ENCODE measurements at places on chromosomes 16 and 17.

DNA sequence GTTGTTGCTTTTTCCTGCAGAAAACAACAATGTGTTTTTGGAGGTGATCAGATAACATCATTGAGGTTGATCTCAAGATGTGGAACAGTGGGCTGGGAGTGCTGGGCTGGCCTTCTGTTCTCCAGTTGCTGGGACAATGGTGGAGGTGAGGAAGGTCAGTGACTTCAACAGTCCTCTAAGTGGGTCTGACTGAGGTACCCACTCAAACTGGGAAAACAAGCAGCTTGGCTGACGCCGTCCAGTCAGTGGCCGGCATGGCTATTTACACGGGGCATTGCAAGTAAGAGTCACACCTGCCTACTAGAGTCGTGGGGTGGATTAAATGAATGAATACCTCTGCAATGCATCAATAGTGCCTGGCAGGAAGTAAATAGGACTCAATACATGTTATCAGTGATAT lies 386.7 kb upstream of the ZFHX3 start:
- no peak for DNase-seq

DNA sequence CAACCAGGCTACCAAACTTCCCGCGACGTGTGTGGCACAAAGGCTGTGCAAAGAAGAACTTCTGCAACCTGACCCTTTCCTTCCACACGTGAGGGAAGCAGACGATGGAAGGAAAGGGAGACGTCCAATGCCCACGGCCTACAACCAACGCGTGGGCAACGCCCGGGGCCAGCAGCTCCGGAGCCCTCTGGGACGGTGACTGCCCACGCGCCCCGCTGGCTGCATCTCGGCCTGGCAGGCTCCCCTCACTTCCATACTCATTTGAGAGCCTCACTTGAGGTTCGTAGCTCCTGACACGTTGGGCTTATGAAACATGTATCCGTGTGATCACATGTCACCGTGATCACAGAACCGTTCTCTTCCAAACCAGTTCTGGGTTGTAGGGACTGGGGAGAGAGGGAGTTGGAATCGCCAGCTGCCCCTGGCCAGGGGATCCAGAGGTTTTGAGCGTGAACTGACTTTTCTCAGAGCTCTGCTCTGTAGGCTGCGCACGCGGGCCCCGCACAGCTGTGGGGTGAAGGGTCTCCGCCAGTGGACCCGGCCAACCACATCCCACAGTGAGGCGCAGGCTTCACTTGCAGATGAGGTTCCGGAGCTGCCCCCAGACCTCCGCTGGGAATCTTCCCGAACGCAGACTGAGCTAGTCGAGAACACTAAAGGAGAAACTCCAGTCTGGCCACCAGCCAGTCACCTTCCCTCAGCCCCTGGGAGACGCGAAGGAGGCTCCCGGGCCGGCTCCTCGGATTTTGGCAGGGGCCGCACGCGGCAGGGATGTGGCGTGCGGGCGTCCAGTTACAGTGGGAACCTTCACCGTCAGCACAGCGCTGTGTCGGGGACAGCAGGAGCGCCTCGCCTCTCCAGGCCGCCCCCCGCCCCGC lies 1.0 kb downstream of the LMF1 start:
- DNase-seq: no peak

GRCh38 chr17:76510831-76511244 lies 9.6 kb upstream of the RHBDF2 start:
- DNase-seq: peak; percentile 0

DNA sequence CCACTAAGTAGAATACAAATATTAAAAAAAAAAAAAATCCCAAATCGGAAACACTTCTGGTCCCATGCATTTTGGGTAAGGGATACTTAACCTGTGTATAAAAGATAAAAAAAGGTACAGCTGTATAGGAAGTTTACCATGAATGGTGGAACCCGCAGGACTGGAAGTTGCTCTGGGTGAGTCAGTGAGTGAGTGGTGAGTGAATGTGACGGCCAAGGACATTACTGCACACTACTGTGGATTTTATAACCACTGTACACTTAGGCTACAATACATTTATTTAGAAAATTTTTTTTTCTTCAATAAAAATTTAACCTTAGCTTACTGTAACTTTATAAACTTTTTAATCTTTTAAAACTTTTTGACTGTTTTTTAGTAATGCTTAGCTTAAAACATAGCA lies 71.3 kb upstream of the BCAR1 start:
- DNase-seq: no peak

DNA sequence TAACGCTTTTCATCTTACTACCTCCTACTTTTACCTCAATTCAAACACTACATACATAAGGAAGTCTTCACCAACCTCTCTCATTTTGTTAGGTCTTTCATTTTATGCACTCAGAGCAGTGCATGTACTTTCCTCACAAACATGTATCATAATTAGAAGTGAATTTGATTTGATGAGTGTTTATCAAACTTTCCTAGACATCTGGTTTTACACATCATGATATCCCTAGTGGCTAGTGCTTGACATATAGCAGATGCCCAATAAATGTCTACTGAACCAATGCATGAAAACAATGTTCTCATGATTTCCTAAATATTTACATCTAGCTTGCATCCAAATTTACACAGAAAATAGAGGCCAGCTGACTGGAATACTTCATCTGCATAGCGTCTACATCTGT lies 323.4 kb upstream of the KIF2B start:
- no peak for DNase-seq

DNA sequence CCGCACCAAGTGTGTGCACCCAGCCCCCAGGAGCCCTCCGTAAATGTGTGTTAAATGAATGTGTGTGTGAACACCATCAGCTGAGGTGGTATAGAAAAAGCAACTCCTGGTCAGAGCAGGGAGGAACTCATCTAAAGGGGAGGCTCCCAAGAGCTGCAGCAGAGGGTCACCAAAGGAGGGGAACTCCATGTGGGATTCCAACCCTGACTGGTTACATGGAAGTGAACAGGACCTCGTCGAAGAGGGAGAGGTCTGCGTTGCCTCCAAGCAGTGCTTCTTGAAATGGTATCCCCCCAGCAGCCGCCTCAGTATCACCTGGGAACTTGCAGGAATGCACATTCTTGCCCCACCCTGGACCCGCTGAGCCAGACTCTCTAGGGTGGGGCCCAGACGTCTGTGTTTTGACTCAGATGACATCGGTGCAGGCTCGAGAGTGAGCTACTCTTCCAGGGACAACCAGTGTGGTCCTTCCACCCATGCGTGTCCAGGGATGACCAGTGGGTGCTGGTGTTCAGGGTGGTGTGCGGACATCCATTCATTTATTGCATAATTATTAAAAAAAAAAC lies 30.8 kb downstream of the ADCY9 start:
- DNase-seq: no peak

DNA sequence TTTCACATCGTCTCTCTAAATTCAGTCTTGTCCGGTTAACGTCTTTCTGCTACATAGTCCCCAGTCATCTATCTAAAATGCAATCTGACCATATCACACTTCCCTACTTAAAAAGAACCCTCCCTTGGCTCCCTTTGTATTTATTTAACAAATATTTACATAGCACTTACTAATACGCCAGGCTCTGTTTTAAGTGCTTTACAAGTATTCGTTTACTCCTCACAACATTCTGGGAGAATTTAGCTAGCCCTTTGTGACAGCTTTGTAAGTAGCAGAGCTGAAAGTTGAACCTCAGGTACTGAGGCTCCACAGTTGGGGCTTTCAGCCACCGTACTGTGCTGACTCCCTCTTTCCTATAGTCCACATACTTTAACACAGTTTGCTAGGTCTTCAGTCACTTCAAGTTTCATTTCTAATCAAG lies 9.2 kb downstream of the PAFAH1B1 start:
- DNase-seq: no peak

DNA sequence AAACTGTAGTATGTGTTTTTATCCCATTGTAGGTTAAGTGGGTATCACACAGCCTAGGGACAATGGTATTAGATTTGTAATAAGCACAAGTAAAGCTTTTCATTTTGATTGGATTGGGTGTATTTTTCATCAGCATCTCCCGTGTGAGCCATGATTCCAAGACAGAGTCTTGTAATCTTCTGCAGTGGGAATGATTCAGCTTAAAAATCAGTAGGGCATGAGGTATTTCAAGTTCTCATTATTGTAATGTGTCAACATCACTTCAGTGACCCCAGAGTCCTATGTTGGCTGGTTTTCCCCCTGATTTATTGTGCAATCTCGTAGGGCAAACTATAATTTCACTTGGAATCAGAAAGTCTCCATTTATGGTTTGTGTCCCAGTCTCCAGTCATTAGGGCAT lies 833.2 kb upstream of the RBFOX1 start:
- no peak for DNase-seq

DNA sequence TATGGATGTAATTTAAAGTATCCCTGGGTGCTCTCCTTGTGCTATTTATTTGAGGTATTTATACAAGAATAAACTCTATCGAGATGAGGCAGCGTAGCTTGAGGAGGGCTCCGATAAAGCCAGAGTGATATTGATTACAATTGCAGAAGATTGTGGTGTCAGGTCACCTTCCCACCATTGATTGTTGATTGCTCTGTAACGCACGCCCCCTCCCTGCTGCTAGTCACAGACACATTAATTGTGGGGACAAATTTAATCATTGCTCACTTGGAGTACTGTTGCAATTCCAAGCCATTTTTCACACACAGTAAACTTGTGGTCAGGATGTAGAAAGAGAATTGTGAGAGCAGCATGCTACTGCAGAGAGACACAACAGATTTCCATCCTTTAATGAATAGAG lies 75.4 kb downstream of the IRX3 start:
- DNase-seq: no peak

- no peak for DNase-seq
These were observed 3.6 kb upstream of the TMIGD1 start for GRCh38 chr17:30337393-30337999.

DNA sequence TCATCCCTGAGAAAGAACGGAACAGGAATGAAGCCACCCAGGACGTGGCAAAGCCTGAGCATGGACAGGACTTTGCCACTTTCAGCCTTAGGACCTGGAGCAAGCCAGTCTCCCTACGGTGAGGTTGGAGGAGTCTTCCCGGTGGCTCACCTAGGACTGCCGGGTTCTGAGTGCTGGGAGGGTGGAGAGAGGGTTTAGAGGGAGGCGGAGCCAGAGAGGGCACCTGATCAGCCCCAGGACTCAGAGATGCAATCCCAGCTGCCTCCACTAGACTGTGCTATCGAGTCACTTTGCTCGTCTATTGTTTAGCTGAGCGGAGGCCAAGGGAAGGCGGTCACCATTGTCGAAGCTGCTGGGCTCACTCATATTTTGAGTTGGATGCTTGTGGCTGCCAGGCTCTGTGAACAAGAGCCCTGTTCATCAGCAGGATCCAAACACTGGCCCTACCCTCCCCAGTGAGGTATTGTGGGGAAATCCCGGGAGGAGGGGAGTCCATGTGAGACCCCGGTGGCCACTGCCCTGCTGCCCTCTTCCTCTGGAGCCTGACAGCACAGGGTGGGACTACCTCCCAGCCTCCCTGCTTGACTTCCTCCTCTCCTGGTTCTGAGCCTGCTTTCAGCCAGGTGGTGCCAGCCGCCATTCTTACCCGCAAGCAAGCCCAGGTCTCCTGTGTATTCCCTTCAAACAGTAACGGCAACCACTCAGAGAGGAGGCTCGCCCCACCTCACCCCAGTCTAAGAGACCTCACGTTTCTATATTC lies 7.0 kb downstream of the KRT14 start:
- DNase-seq: peak; percentile 33

DNA sequence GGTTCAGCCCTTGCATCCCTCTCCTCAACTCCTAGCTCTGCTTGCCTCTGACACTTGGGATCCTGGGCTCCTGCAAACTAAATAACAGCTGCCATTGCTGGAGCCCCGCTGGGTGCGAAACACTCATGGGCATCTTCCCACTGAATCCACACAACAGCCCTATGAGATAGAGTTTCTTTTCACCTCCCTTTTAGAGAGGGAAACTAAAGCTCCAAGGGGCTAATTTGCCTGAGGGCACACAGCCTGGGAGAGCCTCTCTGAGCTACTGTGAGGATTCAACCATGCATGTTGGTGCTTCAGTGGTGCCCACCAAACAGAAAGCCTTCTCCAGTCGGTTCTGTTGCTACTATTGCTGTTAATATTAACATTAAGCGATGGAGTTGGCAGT lies 4.0 kb downstream of the ACBD4 start:
- no peak for DNase-seq

- DNase-seq: peak; percentile 11
These were observed 1.2 kb downstream of the ATP6V0A1 start for GRCh38 chr17:42459801-42460281.

DNA sequence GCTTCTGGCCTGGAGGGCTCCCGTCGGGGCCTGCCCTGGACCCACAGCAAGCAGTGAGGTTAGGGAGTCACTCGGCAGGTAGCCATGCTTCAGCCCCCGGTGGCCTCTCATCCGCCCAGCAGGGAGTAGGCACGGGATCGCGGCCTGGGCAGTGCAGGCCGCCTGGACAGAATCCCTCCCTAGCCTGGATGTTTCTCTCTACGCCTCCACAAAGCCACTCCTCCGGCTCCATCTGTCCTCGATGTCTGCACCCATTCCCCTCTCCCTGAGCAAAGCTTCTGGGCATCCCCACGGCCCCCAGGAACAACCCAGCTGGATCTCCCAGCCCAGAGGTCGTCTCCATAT lies 145.2 kb downstream of the RBFOX3 start:
- DNase-seq: no peak

DNA sequence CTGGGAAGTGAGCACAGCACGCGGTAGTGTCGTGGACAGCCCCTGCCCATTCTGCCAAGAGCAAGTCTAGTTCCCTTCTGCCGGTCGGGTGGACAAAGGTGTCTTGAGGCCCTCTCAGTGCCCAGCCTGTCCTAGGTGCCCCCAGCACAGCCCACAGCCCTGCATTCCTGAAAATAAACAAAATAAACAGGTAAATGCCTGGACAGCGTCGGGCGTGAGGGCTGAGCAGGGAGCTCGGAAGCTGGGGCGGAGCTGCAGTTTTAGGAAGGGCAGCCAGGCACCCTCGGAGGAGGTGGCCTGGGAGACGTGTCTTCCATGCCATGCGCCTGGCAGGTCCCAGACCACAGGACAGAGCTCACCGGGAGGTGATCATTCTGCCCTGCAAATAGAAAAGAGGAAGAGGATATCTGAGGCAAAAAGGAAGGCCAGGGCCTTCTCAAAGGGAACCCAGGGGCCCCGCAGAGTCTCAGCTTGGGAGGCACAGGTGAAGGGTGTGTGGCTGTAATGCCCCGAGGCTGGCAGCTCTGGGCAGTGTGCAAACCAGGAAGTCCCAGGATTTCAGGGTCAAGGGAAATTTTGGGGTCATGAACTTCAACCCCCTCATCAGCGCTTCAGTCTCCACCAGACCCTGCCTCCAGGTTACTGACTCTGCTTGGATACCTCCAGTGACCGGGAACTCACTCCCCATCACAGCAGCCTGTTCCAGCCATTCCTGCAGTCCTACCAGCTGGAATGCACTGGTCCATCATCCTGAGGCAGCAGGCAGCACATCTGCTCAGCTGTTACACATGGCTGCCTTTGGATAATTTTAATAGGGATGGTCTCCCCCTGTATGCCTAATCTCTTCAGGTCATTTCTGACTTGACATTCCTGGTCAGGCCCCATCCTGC lies 1.7 kb downstream of the ZNF469 start:
- DNase-seq: no peak
